ENCODE measurements at places on chromosomes 3 and 15.

DNA sequence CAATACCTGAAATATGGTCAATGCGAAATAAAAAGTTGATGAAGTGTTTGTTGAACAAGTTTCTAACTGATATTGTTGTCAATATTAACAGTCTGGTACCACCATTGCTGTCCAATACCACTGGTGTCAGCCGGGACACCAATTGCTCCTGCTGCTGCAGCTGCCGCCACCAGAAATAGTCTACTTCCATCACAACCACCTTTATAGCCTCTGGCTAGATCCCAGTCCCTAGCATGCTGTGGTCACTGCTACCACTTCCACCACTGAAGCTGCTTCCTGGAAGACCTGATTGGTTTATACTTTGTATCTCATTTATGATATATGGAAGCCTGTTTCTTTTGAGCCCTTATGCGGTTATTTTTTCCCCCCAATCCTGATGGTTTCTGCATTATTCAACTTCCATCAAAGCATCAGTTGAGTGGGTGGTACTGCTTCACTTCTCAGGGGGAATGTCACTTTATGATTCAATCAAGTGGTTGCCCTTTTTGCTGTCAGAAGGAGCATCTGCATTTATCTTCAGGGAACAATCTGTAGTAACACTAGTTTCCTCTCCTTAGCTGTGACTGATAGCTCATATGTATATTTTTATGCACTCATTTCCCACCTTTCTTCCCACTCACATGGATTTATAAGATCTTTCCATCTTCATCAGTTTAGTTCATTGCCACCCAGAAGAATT is 11.7 kb downstream of the LNP1 start:
- no peak for DNase-seq

GRCh38 chr3:16288664-16289063 is 23.7 kb downstream of the OXNAD1 start:
- DNase-seq, result no peak

DNA sequence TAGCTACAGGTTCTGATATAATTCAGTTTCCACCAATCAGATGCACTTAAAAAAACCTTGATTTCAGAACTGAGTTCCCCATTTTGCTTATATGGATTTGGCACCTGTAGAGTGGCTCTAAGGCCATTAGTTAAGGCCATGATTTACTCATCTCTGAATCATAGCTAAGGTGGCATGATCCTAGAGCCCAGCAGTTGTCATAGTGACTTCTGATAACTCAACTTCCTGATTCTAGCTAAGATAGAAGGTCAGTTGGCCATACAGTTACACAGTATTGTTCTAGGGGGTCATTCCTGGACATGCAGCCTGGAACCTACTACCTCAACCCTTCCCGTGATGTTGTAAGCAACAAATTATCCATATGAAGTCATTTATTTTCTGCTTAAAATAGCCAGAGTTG is 15.9 kb upstream of the TMEM87A start:
- DNase-seq, result peak; percentile 51

GRCh38 chr3:40387001-40387894 is at the start of gene ENTPD3:
Gene ENTPD3, plus strand, starts transcription at chr3:40387184. Its CDS starts 874 bp downstream, at chr3:40388058.
- DNase-seq, result peak; percentile 3

- DNase-seq, result peak; percentile 42
Measured at GRCh38 chr3:48614044-48614443, 4.6 kb upstream of the UQCRC1 start.

- DNase-seq, result no peak
Measured at GRCh38 chr3:13857702-13858380, 22.0 kb downstream of the WNT7A start.

DNA sequence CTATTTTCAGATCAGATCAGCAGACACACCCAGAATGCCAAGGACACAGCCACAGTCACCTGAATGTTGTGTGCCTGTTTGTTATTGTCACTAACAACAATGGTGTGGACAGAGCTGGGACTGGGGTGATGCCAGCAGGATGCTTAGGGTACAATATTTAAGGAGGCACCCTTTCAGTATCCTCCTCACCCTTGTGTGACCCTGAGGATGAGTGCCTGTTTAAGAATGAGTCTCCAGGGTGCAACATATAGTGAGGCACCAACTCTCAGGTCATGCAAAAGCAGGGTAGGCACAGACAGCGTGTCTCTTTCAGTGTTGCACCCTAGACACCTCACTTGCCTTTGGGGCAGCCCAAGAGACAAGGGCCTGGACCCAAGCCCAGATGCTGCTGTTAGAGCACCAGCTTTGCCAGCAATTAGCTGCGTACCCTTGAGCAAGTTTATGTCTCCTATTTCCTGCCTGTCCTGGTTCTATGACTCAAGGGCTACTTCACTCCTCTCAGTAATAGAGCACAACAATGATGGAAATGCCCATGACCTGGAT is 122.6 kb downstream of the AQP9 start:
- no peak for DNase-seq

- DNase-seq, result no peak
Measured at GRCh38 chr3:156478891-156479290, 76.0 kb downstream of the SSR3 start.

DNA sequence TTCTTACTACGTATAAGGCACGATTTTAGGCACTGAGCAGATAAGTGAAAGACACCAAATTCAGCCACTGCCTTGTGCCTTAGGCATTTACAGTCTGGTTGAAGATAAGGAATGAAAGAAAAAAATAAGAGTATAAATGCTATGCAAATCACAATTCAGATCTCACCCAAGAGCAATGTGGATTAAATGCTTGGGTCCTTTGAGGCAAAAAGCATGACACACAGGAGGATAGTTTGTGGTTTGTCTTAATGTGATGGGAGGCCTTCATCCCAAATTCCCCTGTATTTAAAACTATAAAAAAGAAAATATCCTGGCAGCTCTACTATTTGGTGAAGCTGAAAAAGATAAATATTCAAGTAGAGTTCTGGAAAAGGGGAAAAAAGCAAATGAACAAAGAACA is 79.8 kb downstream of the TGFBR2 start:
- DNase-seq, result no peak

- peak; percentile 52 for DNase-seq
Measured at GRCh38 chr15:92921215-92922131, 21.3 kb downstream of the CHD2 start.

DNA sequence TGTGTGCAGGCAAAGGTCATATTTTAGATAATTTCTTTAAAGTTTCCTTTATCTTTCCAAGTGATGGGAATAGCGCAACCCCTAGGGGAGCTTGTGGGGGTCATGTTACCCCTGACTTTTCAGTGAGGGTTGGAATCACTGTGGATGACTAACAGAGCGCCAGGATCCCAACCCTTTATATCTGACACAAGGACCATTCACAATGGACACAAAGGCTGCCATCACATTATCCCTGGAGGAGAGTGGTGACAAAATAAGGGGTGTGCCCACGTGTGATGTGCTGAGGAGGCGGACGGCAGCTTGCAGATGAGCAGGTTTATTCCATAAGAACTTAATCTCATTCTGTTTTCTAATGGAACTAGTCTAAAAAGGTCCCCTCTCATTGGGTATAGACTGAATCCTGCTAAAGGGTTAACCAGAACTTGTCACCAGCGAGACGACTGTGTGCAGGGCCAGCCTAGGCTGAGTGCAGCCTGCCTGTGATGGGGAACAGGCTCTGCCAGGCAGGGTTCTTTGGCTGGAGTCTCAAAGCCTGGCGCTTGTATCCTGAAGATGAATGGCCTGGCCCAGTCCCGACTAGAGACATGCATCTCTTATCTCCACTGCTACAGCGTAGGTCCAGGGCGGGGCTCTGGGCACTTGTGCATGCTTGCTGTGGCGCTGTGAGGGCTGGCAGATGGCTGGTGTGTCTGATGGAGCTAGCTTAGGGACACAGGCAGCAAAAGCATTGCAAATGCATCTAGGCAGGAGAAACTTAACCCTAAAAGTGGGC is 50.2 kb downstream of the CHDH start:
- DNase-seq, result no peak

DNA sequence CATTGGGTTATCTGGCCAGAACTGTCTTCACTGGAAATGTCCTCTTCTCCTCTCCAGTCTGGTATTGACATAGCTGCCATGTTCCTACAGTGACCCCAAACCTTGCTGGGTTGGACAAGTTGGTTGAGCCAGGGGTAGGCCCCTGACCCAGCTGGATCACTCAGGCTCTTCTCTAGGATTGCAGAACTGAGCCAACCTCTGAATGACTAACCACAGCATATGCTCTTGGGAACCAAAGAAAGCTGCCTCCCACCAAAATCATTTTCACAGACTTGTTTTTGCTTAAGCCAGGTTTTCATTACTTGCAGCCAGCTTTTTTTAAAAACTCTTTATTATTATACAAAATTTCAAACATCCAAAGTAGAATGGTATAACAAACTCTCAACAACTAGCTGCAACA is 41.4 kb downstream of the FSIP1 start:
- DNase-seq, result no peak

GRCh38 chr3:15771444-15771843 is 26.3 kb downstream of the ANKRD28 start:
- DNase-seq, result no peak

GRCh38 chr3:130509008-130509407 is 8.0 kb upstream of the COL6A6 start:
- DNase-seq, result no peak

DNA sequence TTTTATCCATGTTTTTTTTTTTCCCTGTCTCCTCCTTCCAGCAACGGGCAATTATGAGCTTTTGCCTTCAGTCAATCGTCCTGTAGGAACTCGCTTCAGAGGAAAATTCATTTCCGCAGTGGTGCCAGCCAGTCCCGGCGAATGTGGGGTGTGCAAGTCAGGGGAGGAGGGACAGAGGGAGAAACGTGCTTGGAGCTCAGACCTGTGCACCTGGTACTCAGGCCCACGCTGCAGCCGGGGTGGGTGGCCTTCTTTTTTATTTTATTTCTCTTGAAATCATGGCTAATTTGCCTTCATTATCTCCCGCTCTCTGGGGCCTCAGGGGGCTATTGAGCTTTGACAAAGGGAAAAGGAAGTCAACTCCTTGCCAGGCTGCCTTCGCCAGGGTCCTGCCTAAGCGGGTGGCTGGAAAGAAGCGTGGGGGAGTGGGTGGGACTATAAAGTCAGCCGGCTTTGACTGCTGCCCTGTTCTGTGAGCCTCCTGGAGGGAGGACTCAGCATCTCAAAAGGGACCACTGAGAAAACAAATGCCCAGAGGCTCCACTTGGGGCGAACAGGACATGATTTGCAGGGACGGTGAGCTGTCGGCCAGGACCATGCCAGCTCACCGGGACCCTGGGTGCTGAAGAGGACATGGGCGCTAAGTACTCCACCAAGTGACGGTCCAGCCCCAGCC is 5.5 kb downstream of the GRIP2 start:
- DNase-seq, result peak; percentile 30

- no peak for DNase-seq
Measured at GRCh38 chr3:188827576-188827975, 344.2 kb upstream of the TPRG1 start.

- no peak for DNase-seq
Measured at GRCh38 chr3:153094386-153094785, 67.6 kb upstream of the RAP2B start.

- DNase-seq, result no peak
Measured at GRCh38 chr3:126153695-126154360, 26.6 kb downstream of the ALDH1L1 start.

- no peak for DNase-seq
Measured at GRCh38 chr3:78895528-78895927, 872.3 kb downstream of the ROBO1 start.

Data from kidney capillary endothelial cell (primary cell).